ENCODE measurements at places on chromosomes 1 and 21. TPM values are rescaled to one million over a fixed set of nuclear protein-coding genes. Genes with fewer than 3 reads are reported as not detected.

The CSF3R gene
- total RNA-seq: not detected

The TMEM52 gene
- total RNA-seq: 0.20 TPM

The DUSP23 gene
- 32.5 TPM for total RNA-seq

The PERM1 gene
- total RNA-seq: not detected

The SPRR2A gene
- total RNA-seq: not detected

The SELL gene
- total RNA-seq: under 0.01 TPM

The PTPN7 gene
- total RNA-seq: not detected

The FAM110D gene
- total RNA-seq: 6.0 TPM

The TAS1R3 gene
- under 0.01 TPM for total RNA-seq

The ADORA1 gene
- not detected for total RNA-seq

The PKNOX1 gene
- total RNA-seq: 8.9 TPM

The PALMD gene
- 30.3 TPM for total RNA-seq

The KRTAP19-1 gene
- total RNA-seq: not detected

The SPRR1A gene
- not detected for total RNA-seq

The RGS13 gene
- total RNA-seq: not detected

The SIPA1L2 gene
- 7.2 TPM for total RNA-seq

The PRAMEF1 gene
- not detected for total RNA-seq

The MYOM3 gene
- not detected for total RNA-seq

The ZNF697 gene
- total RNA-seq: 13.1 TPM

The MYOC gene
- total RNA-seq: not detected

The DDR2 gene
- total RNA-seq: 3.4 TPM

The REG4 gene
- total RNA-seq: not detected

The ANGPTL7 gene
- total RNA-seq: not detected

The AGTRAP gene
- 38.5 TPM for total RNA-seq

The SEC16B gene
- 0.22 TPM for total RNA-seq

The PLEKHG5 gene
- total RNA-seq: 17.9 TPM

The PTPRF gene
- 59.9 TPM for total RNA-seq

The KRTAP24-1 gene
- total RNA-seq: not detected

The TAF5L gene
- total RNA-seq: 18.5 TPM

The HES5 gene
- total RNA-seq: not detected

The GUCA2A gene
- total RNA-seq: not detected

The KRTAP19-3 gene
- total RNA-seq: not detected

The ASAP3 gene
- 3.4 TPM for total RNA-seq

The SPRR3 gene
- total RNA-seq: not detected

The HPCAL4 gene
- not detected for total RNA-seq

The PGBD5 gene
- 0.60 TPM for total RNA-seq

The TCEA3 gene
- total RNA-seq: 0.22 TPM
